Stimulated activated CD4-positive, alpha-beta T cell treated with anti-CD3 and anti-CD28 coated beads, Interleukin-15, amount 100 ng/mL, for 1 hour (primary cell): ENCODE measurements at places on chromosomes 3 and 15.
A peak's percentile ranks its signal among the peaks of the same experiment; 100 is the strongest.

- no peak for DNase-seq
Measured at GRCh38 chr15:95119041-95119610, 887.8 kb downstream of the MCTP2 start.

DNA sequence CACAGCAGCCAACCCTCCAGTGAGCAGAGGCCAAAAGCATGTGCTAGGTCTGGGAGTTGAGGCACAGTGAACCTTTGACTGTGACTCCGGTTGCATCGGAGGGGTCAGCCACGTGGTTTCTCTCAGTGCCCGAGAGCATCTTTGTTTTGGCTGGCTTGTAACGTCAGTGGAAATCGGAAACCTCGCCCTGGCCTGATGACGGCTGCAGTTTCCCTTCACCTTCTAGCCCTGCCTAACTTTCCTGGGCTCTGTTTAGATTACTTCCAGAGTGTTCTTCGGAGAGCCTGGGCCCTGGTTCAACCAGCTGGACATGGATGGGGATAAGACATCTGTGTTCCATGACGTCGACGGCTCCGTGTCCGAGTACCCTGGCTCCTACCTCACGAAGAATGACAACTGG lies 56.6 kb downstream of the MESD start:
- DNase-seq, result no peak

DNA sequence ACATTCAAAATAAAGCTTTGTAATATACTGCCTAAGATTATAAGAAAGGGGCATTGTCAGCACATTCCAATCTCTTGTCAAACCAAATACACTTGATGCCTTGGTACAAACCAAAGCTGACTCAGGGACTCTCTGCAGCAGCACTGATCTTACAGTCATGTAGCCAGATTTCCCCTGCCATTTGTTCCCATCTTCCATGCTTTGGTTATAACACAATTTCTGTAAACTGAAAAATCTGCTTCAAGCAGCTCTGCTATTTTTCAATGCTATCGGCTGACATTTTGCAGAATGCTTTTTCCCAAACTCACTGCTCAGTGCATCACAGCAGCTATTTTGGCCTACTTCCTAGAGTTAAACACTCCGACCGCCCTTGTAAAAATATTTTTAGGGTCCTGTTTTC lies 18.2 kb downstream of the PLOD2 start:
- no peak for DNase-seq

DNA sequence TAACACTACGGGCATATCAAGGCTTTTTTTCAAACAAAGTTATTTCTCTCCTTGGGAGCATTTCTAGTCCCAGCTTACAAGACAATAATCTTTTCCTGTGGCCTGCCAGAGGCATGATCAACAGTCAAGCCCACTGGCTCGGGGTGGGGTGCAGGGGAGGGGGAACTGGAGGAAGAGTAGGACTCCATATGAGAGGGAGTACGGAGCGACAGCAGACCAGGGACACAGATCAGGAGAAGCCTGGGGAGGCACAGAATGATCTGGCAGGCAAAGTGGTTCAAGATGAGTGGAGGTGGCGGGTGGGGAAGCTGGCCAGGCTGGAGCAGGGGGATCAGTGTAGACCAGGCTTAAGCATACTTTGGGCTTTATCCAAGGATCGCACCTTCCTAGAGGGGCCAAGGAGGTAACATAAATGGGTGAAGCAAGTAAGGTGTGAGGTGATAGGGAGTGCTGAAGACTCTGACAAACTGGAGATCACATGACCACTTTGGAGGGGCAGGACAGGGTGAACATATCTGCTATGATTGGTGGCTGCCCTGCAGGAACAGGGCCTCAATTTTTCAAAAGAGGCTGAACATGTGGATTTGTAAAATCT lies 37.4 kb downstream of the KLF15 start:
- no peak for DNase-seq

DNA sequence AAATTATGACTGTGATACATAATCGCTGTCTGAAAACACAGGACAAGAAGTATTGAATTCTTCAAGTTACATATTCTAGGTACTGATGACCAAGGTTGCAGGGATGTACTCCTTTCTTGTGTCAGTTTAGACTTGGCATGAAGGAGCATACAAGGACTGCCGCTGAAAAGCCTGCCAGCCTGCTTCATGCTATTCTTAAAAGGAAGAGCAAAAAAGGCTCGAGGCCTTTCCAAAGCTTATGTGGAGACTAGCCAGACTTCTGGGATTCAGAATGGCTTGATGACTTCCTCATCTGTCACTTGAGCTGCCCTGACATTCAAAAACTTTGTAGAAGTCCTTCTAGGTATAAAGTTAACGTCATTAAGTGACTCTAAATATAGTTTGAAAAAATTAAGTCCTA lies 92.0 kb downstream of the CADM2 start:
- no peak for DNase-seq

GRCh38 chr3:170448584-170448983 lies 29.9 kb downstream of the CLDN11 start:
- DNase-seq, result no peak

GRCh38 chr3:34634939-34635338 lies 836.5 kb downstream of the PDCD6IP start:
- DNase-seq, result no peak

DNA sequence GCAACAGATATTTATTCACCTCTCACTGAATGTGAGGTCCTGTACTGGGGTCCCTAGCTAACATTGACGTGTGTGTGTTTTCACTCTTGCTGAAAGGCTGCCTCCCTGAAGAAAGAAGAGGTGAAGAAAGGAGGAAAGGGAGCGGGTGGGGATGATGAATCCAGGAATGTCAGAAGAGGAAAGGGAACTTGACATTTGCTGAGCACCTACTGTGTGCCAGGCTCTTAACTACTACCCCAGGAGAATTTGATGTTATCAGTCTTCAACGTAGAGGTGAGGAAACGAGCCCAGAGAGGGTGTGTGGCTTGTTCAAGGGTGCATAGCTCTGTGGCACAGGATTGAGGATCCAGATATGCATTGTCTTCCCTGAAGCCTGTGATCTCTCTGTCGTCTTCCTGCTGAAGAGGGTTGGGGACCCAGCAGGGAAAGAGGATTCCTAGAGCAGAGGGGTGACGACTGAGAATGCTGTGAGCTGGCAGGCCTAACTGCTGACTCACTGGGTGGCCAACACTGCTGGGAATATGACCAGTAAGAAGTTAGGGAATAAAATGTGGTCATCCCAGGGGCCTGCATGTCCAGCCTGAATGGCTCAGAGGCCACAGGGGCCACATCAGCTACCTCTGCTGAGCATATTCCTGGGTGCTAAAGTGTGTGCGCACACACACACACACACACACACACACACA lies 6.6 kb upstream of the ATP2B2 start:
- DNase-seq, result no peak

- no peak for DNase-seq
Measured at GRCh38 chr3:184748219-184749135, 36.6 kb upstream of the MAGEF1 start.

DNA sequence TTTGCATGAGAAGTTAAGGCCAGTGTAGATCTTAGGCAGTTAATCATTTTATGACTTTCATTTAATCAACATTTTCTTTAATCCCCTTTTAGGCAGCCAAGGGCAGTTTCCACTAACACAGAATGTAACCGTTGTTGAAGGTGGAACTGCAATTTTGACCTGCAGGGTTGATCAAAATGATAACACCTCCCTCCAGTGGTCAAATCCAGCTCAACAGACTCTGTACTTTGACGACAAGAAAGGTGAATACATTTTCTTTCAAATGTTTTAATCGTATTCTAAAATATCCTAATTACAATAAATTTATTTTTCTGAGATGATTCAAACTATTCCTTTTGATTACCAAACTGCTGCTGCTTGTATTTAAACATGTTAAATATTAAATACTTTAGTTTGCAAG lies 843.2 kb downstream of the CADM2 start:
- no peak for DNase-seq

GRCh38 chr3:162034368-162034767 lies 537.8 kb downstream of the OTOL1 start:
- DNase-seq, result no peak

GRCh38 chr3:50278880-50279224 lies at the start of gene LSMEM2:
Gene LSMEM2, plus strand, starts transcription at chr3:50279087. Its CDS starts 27 bp downstream, at chr3:50279114.
- DNase-seq, result no peak

- DNase-seq, result no peak
Measured at GRCh38 chr3:120841264-120841663, 66.7 kb upstream of the STXBP5L start.

DNA sequence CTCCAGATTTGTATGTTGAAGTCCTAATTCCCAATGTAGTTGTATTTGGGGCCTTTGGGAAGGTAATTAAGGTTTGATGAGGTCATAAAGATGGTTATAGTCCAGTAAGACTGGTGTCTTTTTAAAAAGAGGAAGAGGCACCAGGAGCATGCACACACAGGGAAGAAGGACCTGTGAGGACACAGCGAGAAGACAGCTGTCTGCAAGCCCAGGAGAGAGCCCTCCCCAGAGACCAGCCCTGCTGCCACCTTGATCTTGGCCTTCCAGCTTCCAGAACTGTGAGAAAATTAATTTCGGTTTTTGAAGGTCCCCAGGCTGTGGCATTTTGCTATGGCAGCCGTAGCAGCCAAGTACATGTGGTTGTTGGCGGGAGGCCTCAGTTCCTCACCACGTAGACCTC lies 32.8 kb upstream of the TSEN2 start:
- no peak for DNase-seq

DNA sequence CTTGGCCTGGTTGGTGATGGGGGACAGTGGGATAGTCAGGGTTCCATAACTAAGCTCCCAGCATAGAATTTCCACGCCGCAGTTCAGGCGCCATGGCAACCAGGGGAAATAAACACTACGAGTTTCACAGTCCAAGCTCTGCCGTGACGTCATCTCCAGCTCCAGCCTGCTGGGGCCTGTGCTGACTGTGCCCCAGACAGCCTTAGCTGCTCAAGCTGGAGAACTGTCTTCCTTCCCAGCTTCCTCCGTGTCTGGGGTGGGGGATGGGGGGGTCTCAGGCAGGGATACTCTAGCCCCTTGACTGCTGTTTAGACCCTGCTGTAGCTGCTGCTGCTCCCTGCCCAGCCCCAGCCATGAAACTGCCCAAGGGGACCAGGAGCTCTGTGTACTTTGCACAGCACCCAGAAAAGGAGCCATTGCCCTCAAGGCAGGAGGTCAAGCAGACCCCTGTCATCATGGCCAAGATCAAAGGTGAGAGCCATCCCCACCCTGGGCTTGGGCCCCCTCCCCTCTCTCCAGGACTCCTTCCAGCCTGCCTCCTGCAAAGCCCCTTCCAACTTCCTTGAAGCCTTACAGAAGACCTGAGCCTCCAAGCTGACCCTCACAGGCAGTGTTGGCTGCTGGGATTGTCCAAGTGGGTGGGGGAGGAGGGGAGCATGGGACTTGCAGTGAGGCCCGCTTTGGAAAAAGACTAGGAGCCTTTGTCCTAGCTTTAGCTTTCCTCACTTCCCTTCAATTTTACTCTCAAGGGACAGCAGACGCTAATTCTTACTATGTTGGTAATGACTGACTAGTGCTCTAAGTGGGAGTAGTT lies 11.4 kb upstream of the CSPG4 start:
- DNase-seq, result no peak

- no peak for DNase-seq
Measured at GRCh38 chr3:99365396-99365795, 273.0 kb upstream of the COL8A1 start.

DNA sequence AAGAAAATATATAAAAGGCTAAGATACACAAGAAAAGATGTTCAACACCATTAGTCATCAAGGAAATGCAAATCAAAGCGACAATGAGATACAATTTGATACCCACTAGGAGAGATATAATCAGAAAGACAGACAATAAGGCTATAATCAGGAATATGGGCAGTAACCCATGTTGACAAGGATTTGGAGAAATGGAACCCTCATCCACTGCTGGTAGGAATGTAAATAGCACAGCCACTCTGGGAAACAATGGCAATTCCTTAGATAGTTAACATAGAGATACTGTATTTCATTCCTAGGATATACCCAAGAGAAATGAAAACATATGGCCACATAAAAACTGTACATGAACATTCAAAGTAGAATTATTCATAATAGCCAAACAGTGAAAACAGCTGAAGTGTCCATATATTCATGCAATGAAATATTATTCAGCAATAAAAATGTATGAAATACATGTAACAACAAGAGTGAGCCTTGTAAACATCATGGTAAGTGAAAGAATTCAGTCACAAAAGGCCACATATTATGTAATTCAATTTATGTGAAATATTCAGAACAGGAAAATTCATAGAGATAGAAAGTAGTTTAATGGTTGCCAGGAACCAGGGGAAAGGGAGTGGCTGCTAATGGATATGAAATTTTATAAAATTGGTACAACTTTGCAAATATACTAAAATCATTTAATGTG lies 18.2 kb upstream of the COL8A1 start:
- no peak for DNase-seq

- peak; percentile 43 for DNase-seq
Measured at GRCh38 chr3:195895861-195896360, 12.4 kb downstream of the TNK2 start.

GRCh38 chr15:77118882-77119321 lies 48.0 kb upstream of the TSPAN3 start:
- DNase-seq, result no peak

DNA sequence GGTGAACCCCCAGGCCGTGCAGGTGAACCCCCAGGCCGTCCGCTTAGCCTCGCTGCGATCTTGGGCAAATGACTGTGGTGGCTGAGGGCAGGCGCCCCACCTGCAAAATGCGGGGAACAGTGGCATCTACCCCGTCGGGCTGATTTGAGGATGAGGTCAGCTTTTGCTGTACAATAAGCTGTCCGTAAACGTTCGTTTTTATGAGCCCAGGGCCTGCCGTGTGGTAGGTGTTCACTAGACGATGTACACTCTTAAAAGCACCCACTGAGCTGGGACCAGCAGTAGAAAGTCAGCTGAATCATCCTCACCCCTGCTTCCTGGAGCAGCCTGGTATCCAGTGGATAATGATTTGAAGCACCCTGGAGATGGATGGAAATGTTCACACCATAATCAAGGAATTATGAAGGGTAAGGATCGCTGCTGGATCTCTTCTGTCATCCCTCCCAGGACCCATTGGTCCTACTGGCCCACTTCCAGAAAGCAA lies 943 bp upstream of the PCSK6 start:
- no peak for DNase-seq

DNA sequence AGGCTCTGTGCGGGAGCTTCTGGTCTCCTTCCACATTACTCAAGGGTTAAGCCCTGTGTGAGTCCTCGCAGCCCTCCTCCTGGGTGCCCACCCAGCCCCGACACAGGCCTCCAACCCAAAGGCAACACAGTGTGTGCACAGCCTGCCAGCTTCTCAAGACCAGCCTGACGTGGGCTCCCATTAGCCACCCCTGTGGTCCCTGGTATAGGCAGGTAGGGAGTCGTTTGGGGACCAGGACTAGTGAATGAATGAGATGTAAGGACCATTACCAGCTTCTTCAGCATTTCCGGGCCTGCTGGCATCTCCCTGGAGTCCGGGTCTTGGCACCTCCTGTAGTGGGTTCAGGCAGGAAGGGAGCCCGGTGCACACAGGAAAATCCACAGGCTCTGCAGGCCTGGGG lies 20.2 kb upstream of the PLXNA1 start:
- DNase-seq, result no peak

DNA sequence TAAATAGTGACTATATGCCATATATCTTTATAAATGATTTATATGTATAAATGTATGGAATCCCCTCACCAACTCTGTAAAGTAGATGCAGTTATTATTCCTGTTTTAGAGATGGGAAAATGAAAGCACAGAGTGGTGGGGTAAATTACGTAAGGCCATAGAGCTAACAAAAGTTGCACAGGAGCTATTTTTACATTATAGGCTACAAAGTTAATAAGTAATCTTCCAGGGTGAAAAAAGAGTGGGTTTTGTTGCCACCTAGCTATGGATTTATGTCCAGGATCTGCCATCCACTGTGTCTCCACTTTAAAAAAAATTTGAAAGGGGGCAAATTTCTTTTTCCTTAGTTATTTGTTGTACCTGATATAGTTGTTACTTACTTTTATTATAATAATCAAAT lies 235.7 kb downstream of the MCTP2 start:
- DNase-seq, result no peak

GRCh38 chr3:134718726-134719125 lies 67.9 kb upstream of the KY start:
- DNase-seq, result no peak
